ENCODE measurements at places on chromosomes 1 and 21.

- no peak for DNase-seq
Observed at GRCh38 chr1:217948741-217949140, 317.6 kb downstream of the SPATA17 start.

GRCh38 chr1:218851586-218851985 lies 322.1 kb upstream of the LYPLAL1 start:
- no peak for DNase-seq

- no peak for DNase-seq
Observed at GRCh38 chr1:22096463-22096862, 44.0 kb downstream of the CDC42 start.

- DNase-seq: no peak
Observed at GRCh38 chr1:35557118-35557610, at the start of gene KIAA0319L. Gene KIAA0319L (minus strand): TSS chr1:35557403. CDS start chr1:35554491, 2,912 bp downstream.

GRCh38 chr1:10257851-10258250 lies 47.5 kb downstream of the KIF1B start:
- DNase-seq: no peak

DNA sequence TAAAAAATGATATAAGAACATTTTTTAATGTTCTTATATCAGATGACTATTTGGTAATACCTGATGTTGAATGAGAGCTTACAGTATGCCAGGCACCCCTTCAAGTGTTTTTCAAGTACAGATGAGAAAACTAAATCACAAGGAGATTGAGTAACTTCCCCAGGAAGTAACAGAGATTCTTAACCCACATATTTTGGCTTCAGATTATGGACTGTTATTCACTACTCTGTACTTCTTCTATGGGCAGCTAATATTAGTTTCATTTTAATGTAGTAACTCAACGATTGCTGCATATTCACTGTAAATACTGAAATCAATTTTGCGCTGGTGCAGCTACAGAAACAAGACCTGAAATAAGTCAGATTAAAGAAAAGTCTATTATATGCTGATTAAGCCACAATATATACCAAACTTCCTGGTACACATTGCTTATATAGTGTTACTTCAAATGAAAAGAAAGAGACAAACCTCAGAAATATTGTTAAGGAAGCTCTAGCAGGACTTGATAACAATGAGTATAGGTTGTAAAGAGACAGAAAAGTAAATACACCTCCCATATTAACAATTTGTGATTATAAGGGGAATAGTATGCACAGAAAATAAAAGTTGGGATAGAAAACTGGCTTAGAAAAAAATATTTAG lies 19.7 kb downstream of the DPYD start:
- no peak for DNase-seq

- no peak for DNase-seq
Observed at GRCh38 chr1:161324020-161324419, 9.8 kb downstream of the SDHC start.

- DNase-seq: no peak
Observed at GRCh38 chr21:27582246-27582947, 615.5 kb upstream of the ADAMTS5 start.

GRCh38 chr1:75712306-75712705 lies 12.2 kb upstream of the ACADM start:
- DNase-seq: no peak

DNA sequence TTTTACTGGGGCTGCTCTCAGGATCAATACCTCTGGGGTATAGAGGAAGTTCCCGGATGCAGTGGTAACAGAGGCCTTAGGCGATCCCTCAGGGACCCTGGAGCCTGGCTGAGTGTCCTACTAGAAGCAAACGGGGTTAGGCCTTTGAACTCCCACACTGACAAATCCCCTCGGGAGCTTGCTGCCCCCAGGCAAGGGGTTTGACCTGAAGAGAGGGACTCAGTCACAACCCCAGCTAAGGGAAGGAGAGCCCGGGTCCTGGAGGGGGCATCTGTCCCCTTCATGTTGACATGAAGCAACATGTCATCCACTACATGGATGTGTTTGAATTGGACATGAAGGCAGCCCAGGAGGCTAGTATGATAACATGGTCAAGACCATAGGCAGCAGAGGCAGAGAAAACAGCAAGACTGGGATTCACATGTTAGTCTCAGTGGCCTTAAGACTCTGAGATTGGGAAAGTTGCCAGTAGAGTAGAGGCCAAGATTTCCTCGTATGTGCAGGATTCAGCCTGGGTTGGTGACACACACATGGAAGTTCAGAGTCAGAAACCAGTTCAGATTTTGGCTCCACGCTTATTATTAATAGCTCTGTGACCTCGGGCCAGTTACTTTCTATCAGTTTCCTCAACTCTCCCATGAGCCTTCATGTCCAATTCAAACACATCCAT lies 101.5 kb downstream of the KCNN3 start:
- no peak for DNase-seq

DNA sequence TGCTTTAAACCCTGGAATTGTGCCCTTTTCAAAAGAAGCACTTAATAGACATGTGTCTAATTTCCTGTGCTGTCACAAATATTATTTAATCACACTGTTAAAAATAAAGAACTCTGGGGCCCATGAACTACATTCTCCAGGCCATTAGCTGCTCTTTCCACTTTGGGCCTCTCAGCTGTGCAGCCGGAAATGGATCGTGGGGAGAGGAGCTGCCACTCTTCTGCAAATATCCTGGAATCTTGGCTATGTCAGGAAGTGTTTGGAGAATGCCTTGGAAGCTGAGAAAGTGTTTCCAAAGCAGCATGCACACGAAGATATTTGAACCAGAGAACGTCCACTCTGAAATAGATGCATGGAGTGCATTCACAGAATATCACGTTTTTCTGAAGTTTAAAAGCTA lies 27.5 kb upstream of the VPS26C start:
- no peak for DNase-seq

DNA sequence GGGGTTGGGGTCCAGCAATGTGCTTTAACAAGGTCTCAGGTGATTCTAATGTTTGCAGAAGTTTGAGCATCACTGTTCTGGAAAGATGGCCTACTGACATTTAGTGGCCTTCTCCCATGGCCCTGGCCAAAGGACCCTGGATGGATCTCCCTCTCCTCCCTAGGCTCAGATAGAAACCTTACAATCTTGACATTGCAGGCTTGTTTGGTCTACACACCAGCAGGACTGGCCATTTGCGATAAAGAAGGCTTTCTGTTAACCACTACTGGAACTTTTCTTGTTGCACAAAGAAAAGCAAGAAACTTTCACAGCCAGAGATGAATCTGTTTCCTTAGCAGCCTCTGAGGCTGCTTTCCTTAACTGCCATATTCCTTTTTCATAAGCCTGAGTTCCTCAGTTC lies 6.2 kb downstream of the DNALI1 start:
- DNase-seq: no peak
